ENCODE measurements at places on chromosomes 5 and 9.

DNA sequence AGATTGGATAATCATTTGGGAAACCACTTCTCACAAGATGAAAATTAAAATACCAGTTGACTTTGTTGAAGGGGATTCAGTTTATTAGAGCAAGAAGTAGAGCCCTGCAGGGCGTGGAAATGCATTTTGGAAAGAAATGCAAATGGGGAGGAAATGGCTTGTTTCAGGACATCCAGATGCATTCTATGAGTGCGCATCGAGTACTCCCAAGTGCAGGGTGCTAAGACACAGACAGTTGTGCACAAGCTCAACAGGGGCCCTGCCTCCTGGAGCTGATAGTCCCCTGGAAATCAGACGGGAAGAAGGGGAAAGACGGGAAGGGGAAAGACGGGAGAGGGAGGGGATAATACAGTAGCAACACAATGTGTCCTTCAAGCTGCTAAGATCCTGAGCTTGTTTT is 64.0 kb downstream of the NSUN2 start:
- DNase-seq = no peak
- no peaks in the 10 kb centered on the region for H3K27me3 ChIP-seq
- no peak overlapping the region for H3K4me3 ChIP-seq
- no peak overlapping the region for H3K27ac ChIP-seq
- no peaks in the 10 kb centered on the region for H3K4me1 ChIP-seq
- no peaks in the 10 kb centered on the region for H3K36me3 ChIP-seq

DNA sequence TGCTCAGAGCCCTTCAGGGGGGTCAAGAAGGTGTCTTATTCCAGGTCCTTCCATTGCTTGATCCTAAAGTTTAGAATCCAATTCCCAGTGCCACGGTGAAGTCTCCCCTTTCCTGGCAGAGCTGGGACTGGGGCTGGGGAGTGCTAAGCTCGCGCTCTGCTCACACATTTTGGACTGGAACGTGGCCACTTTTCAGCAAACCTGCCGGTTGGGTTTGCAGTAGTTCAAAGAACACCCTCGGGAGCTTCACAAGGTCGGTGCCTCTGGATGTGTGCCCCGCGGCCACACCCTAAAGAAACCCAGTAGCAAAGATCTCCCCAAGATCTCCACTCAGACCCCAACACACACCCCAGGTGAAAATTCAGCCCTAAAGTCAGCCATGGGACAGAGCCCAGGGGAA is at the start of gene C9orf152:
Gene C9orf152 (minus strand): TSS at position 129 of the 400 bp plus-strand sequence. CDS start 580 bp downstream, outside the sequence.
- H3K27ac ChIP-seq = peak within 1 kb of the TSS; percentile 84
- H3K4me3 ChIP-seq = peak within 1 kb of the TSS; percentile 40
- no peaks in the 10 kb centered on the region for H3K36me3 ChIP-seq
- no peaks in the 10 kb centered on the region for H3K27me3 ChIP-seq
- peak; percentile 74 for DNase-seq

DNA sequence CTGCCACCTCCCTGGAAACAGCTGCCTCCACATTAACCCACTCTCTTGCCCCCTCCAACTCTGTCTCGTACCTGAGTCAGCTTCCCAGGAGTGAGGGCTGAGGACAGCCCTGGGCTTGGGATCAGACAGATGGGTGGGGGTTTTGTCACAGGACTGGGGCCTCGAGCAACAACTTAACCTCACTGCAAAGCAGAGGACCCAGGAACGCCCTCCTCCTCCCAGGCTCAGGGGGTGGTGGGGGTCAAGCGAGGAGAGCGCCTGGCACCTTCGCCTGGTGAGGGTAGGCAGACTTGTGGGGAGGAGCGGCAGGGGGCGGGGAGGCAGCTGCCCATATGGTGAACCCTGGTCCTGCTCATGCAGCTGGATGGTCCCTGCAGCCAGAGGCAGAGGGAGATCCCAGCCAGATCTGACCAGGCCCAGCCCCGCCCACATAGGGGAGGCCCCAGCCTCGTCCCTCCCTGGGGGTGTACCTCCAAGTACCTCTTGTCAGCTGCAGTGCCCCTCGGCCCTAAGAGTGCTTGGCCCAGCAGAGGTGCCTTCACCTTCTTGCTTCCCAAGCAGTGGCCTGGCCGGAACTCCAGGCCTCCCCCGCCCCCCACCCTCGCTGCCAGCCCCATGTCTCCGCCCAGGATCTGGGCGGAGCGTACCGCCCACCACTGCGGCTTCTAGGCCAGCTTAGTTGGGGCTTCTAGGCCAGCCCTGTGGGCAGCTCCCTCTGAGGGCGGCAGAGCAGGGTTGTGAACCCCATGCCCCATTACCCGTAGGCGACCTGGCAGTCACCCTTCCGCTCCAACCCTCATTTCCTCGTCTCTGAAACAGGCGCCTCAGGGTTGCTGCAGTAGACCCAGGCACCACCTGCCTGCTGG is at the start of gene SARDH:
Gene SARDH (minus strand): TSS at position 579 of the 866 bp plus-strand sequence. CDS start 4,179 bp downstream, outside the sequence.
- H3K4me3 ChIP-seq = peak within 1 kb of the TSS; percentile 66
- H3K27ac ChIP-seq = no peak within 1 kb of the TSS
- no peaks in the 10 kb centered on the region for H3K4me1 ChIP-seq
- H3K27me3 ChIP-seq = no peaks in the 10 kb centered on the region
- H3K36me3 ChIP-seq = no peaks in the 10 kb centered on the region

DNA sequence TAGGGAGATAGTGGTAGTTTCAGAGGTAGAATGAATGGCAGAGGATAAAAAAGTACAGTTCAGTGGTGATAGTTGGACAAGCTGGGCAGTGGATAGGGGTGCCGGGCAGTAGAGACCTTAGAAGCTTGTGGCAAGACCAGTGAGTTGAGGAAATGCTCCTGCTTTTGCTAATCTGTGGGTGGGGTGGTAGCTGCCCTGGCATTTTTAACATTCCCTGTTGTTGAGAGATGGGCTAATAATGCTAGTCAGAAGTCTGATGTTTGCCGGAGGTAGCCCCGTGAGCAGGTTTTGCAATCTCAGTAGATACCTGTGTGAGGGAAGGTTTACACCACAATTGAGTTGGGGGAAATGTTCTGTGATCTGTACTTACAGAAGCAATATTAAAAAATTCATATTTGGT is 91.1 kb downstream of the TRIO start:
- no peak overlapping the region for H3K4me3 ChIP-seq
- no peak overlapping the region for H3K27ac ChIP-seq
- no peaks in the 10 kb centered on the region for H3K4me1 ChIP-seq

DNA sequence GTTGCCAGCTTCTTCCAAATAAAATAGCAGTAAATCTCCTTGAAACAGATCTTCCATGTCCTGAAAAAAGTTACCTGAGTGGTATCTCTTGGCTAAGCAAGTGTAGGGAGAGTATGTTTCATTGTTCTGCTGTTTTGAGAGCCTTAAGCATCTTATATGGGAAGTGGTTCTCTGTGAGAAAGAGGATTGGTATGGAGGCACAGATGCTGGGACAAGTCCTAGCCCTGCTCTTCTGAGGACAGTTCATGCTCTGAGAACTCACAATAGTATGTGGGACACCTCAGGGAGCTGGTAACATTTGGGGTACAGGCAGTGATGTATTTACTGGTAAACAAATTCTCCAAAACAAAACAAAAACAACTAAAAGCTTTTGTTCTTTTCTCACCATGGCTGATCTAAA is 2.0 kb downstream of the PPP3R2 start:
- DNase-seq = no peak
- no peaks in the 10 kb centered on the region for H3K36me3 ChIP-seq
- no peaks in the 10 kb centered on the region for H3K4me1 ChIP-seq
- H3K27ac ChIP-seq = no peak overlapping the region

DNA sequence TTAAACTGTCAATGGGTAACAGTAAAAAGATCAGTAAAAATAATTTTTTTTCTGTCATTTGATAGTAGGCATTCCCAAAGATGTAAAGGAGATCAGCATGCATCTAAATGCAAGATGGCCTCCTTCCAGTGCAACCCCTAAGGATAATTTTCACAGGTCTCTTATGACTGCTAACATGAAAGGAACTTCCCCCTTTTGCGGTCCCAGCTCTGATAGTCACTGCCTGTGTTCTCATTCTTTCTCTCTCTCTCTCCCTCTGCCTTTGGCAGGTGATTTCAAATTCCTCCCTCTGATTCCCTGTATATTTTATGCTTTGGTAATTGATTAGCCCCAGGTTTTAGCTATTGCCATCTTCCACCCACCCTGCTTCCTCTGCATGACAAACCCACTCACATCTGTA is 8.9 kb downstream of the SPINK14 start:
- H3K4me3 ChIP-seq = no peak overlapping the region
- H3K27ac ChIP-seq = no peak overlapping the region
- no peaks in the 10 kb centered on the region for H3K36me3 ChIP-seq
- no peaks in the 10 kb centered on the region for H3K27me3 ChIP-seq

DNA sequence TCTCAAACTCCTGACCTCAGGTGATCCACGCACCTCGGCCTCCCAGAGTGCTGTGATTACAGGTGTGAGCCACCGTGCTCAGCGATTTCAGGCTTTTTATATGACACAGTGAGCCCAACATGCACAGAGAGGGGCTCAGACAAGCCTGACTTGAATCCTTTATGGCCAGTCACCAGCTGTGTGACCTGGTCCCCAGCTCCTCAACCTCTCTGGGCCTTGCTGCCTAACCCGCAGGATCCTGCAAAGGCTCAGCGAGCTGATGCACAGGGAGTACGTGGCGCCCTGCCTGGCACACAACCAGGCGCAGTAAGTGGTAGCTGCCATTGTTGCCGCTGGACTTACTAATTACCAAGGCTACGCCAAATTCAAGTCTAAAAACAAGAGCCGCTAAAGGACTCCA is 16.6 kb upstream of the NCS1 start:
- H3K4me1 ChIP-seq = no peaks in the 10 kb centered on the region
- no peaks in the 10 kb centered on the region for H3K36me3 ChIP-seq
- H3K27ac ChIP-seq = no peak overlapping the region
- H3K4me3 ChIP-seq = no peak overlapping the region
- no peaks in the 10 kb centered on the region for H3K27me3 ChIP-seq

- no peak overlapping the region for H3K4me3 ChIP-seq
- H3K27ac ChIP-seq = no peak overlapping the region
- H3K36me3 ChIP-seq = no peaks in the 10 kb centered on the region
Measured at GRCh38 chr5:91712718-91713117, 329.6 kb upstream of the ARRDC3 start.

GRCh38 chr9:120107138-120107537 is 472.8 kb downstream of the CDK5RAP2 start:
- H3K4me3 ChIP-seq = no peak overlapping the region
- H3K27me3 ChIP-seq = no peaks in the 10 kb centered on the region
- H3K36me3 ChIP-seq = no peaks in the 10 kb centered on the region
- no peak for DNase-seq
- H3K27ac ChIP-seq = no peak overlapping the region

DNA sequence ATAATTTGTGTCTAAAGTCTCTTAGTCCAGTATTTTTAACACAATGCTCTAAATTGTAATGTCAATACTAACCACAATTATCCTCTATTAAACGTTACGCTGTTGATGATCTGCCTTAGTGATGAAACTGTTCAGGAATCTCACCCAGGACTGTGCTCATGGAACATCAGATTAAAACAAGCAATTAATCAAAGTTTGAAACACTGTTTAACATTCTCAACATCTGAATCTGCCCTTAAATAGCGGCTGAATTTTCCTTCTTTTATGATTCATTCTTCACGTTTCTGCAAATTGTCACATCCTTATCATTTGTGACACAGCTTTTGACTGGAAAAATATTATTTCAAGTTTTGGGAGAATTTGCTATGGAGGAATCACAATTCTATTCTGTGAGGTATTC is 113.8 kb downstream of the MARCHF11 start:
- H3K27me3 ChIP-seq = no peaks in the 10 kb centered on the region
- H3K27ac ChIP-seq = no peak overlapping the region
- no peaks in the 10 kb centered on the region for H3K4me1 ChIP-seq
- no peaks in the 10 kb centered on the region for H3K36me3 ChIP-seq
- no peak overlapping the region for H3K4me3 ChIP-seq

GRCh38 chr9:109411069-109411761 is 86.9 kb downstream of the PTPN3 start:
- no peaks in the 10 kb centered on the region for H3K36me3 ChIP-seq
- H3K4me1 ChIP-seq = no peaks in the 10 kb centered on the region
- H3K4me3 ChIP-seq = no peak overlapping the region
- H3K27ac ChIP-seq = no peak overlapping the region

- DNase-seq = no peak
- H3K4me3 ChIP-seq = no peak overlapping the region
- no peak overlapping the region for H3K27ac ChIP-seq
Measured at GRCh38 chr5:76165711-76166374, 82.7 kb downstream of the SV2C start.

DNA sequence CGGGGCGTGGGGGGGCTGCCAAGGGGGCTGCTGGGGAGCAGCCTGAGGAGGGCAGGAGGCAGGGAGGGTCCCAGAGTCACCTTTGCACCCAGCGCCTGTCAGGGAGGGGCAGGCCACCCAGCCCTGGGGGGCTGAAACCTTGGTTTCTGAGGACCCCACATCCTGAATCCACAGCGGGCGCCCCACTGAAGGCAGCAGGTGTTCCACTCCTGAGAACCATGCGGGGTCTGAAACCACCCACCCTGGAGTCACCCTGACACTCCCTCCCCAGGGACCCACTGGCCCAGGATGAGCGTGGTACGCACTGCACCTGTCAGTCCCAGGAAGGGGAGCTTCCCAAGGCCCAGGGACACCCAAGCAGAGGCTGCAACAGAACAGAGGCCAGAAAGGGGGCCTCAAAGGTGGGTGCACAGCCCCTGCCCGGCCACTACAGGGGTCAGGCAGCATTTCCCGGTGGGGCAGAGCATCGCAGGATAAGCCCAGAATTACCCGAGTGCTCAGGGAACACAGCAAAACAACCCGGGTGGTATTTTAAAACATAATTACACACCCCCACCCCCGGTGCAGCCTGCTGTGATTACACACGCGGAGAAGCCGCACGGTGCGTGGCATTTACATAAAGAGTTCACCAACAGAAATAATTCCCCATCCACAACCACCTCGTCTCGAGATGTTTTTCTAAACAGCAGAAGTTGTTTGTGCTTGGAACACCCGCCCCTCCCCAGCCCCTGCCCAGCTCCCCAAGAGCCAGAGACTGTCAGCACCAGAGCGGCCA is 57.3 kb upstream of the UBAC1 start:
- no peak overlapping the region for H3K27ac ChIP-seq
- no peak overlapping the region for H3K4me3 ChIP-seq
- no peaks in the 10 kb centered on the region for H3K36me3 ChIP-seq
- no peaks in the 10 kb centered on the region for H3K27me3 ChIP-seq
- H3K4me1 ChIP-seq = no peaks in the 10 kb centered on the region
- no peak for DNase-seq

DNA sequence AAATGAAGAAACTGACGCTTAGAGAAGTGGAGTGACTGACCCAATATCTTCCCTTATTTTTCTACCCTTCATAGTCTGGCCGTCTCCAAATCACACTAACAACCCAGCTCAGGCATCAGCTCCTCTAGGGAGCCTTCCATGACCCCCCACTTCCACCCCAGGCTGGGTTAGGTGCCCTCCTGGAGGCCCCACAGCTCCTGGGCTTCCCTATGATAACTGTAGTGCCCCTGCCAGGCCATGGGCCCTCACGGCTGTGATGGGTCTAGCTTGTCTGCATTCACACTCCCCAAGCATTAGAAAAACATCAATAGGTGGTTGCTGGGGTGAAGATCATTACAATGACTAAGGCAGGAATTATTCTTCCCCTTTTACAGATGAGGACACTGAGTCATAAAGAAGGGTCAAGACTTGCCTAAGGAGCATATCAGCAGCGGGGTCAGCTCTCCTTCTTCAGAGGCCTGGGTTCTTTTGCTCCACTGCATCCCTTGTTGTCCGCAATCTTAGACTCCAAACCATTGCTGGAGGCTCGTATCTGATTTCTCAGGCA is 7.3 kb downstream of the CORO2A start:
- H3K4me1 ChIP-seq = no peaks in the 10 kb centered on the region
- H3K4me3 ChIP-seq = no peak overlapping the region
- no peaks in the 10 kb centered on the region for H3K36me3 ChIP-seq
- no peak for DNase-seq
- H3K27ac ChIP-seq = no peak overlapping the region
- no peaks in the 10 kb centered on the region for H3K27me3 ChIP-seq

- H3K27ac ChIP-seq = no peak overlapping the region
- no peaks in the 10 kb centered on the region for H3K27me3 ChIP-seq
- H3K4me3 ChIP-seq = no peak overlapping the region
- no peaks in the 10 kb centered on the region for H3K36me3 ChIP-seq
Measured at GRCh38 chr9:19920401-19920800, 131.6 kb upstream of the SLC24A2 start.

Data from breast epithelium (tissue), 4 donors.